Right renal cortex interstitium (tissue), 3 donors: ENCODE measurements at places on chromosomes 2 and 18.

- DNase-seq: no peak
These were observed 79.1 kb downstream of the MAPK4 start for GRCh38 chr18:50638884-50639420.

DNA sequence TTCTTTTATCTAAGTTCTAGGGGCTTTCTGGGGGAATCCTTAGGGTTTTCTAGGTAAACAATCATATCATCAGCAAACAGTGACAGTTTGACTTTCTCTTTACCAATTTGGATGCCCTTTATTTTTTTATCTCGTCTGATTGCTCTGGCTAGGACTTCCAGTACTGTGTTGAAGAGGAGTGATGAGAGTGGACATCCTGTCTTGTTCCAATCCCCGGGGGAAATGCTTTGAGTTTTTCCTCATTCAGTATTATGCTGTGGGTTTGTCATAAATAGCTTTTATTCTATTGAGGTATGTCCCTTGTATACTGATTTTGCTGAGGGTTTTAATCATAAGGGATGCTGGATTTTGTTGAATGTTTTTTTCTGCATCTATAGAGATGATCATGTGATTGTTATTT lies 549.5 kb downstream of the EPHA4 start:
- DNase-seq: no peak

DNA sequence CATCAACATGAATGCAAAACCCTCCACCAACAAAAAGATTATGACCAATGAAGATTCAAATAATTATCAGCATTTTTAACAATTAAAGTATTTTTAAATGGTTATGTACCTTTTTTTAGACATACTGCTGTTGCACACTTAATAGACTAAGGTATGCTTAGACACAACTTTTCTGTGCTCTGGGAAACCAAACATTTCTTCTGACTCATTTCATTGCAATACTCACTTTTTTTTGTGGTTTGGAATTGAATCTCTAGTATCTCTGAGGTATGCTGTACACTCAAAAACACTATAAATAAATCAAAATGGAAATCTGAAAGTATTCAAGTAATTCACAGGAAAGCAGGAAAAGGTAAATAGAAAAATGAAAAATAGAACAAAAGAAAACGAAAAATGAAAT lies 247.9 kb upstream of the POU3F3 start:
- no peak for DNase-seq

GRCh38 chr2:229715895-229716507 lies 1.6 kb upstream of the DNER start:
- DNase-seq: no peak

DNA sequence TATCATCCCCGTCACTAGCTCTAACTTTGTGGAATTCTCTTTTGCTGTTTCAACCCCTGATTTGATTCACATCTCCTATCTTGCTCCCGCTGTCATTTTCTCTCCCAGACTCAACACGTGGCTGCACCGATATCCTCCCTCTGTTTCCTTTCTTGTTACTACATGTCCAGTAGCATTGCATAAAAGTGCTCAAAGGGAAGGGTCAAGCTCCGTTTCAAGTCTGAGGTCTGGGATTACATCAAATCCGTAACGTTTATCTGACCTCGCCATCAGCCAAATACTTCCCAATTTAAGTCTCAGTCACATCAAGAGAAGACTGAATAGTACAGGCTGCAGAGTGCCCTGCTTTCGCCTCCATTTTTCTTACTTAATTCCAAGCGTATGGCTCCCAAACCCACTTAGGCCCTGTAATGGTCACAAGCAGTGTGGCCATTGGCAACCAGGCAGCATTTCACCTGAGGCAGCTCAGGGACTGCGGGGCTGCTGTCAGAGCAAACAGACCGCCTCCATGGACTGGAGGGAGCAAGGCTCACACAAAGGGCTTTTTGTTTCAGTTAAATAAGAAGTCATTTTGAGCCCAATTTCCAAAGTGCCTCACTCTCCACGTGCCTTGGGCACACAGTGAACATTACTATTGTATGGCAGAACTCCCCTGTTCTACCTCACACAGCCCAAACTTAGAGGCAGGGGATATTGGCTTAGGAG lies 217.8 kb downstream of the BCL11A start:
- DNase-seq: no peak

GRCh38 chr18:46423226-46423805 lies 233.7 kb downstream of the LOXHD1 start:
- no peak for DNase-seq

DNA sequence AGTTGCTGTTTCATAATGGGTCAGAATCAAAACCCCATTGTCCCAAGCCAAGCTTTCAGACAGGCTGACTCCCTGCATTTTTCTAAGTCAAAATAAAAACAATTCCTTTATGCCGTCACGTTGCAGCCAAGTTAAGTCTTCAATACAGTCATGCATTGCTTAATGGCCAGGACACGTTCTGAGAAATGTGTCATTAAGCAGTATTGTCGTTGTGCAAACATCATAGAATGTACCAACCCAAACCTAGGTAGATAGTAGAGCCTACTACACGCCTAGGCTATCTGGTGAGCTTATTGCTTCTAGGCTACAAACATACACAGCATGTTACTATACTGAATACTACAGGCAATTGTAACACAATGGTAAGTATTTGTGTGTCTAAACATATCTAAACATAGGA lies 160.4 kb upstream of the FOSL2 start:
- DNase-seq: no peak

GRCh38 chr2:206642075-206643025 lies at the start of gene FAM237A:
FAM237A (plus strand) TSS chr2:206642487; CDS start chr2:206644237, 1,750 bp downstream.
- peak; percentile 63 for DNase-seq
